ENCODE measurements at places on chromosomes 11 and 22.

DNA sequence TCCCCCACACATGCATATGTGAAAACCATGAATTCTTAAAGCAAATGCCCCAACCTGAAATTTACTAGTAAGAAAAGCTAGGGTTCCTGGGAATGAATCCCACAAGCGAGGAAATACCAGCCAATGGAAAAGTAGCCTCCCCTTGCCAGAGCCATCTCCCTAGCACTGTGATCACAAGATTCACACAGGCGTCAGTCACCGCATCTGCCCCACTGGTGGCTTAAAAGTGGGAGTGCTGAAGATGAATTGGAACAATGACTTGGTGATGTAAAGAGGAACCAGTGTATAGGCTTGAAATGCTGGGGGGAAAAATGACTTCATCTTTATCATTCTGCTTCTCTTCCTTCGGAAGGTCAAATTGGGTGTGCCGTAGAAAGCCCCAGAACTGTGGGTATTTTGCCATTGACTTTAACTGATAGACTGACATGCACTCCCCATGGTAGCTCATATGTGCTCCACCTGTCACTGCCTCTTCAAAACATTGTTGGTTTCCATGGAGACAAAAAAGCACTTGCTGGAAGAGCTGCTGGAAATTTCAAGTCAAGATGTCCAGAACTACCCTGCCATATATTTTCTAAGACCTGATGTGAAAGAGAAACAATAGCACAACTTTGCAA lies 19.2 kb upstream of the ASPHD2 start:
- no peak for DNase-seq

GRCh38 chr22:31569126-31569525 lies 72.8 kb downstream of the SFI1 start:
- DNase-seq: no peak

DNA sequence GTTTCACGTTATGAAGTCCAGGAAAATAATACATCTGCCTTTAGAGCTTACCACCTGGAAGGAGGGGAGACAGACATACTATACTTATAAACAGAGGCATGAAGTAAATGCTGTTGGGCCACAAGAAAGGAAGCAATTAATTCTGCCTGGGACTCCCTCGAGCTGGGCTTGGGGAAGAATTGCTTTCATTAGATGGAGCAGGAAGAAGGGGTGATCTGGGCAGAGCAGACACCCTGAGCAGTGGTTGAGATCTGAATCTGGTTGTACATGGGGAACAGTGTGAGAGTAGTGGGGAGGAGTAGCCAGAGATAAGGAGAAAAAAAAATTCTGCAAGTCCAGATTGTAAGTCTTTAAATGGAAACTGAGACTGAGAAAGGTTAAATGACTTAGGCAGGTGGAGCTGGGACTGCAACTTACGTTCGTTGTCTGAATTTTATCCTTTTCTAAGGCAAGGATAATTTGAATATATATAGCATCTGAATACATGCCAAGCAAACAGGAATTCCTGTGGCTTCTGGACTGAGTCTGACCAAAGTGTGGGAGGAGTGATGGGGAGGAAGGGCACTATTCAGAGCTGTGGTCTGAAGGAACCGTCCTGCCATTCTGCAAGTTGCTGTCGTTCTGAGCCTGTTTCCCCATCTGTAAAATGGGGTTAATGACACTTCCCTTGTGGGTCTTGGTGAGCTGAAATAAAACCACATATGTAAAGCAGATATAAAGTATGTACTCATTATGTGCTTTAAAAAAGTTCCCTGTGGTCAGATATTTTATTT lies 7.9 kb downstream of the NCAM1 start:
- DNase-seq: no peak

DNA sequence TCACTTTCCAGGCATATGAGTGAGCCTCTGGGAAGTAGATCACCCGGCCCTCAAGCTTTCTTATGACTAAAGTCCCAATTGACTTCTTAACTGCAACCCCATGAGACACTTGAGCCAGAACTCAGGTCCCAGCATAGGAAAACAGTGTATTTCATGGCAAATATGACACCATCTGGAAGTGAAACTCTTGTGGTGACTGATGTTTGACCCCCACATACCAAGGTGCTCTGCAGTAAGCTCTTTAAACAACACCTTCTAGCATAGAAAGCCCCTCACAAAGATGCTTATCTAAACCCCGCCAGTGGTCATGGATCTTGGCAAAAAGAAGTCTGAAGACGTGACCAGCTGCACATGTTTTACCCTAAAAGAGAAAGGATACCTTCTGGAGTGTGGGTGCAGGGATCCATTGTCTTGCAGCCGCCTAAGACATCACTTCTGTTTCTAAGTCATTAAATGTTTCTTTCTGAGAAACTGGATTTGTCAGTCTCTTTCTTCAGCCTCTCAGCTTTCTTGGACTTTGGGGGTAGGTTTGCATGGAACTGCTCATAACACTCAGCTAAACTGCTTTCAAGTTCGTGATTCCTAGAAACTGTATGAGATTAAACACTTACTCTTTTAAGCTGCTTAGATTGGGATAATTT lies 7.4 kb upstream of the PELI3 start:
- DNase-seq: no peak

GRCh38 chr11:17594686-17595192 lies 47.7 kb downstream of the OTOG start:
- no peak for DNase-seq

DNA sequence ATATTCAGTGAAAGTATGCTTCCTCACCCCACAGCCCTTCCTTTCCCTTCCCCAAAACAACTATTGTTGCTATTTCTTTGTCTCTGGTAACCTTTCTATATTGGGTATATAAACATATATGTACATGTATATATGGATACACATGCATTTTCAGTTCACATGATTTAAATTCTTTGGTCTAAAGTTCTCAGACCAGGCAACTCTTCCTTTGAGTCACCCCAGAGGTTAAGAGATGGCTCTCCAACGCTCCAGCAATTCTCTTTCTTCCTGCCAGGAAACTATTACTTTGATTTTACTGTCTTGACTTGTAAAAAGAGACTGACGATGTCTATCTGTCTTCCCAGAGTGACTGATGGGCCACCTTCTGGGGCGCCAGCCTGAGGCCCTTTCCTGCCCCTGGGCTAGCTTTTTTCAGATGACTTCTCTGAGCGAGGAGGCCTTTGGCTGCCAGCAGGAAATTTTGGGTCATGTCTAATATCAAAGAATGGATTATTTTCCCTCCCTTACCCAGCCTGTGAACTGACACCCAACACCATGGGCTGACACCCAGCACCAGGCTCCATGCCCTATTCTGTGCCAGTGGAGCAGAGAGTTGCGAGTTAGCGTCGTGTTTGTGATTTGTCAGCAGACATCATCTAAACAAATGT lies 14.4 kb upstream of the ST3GAL4 start:
- DNase-seq: no peak

DNA sequence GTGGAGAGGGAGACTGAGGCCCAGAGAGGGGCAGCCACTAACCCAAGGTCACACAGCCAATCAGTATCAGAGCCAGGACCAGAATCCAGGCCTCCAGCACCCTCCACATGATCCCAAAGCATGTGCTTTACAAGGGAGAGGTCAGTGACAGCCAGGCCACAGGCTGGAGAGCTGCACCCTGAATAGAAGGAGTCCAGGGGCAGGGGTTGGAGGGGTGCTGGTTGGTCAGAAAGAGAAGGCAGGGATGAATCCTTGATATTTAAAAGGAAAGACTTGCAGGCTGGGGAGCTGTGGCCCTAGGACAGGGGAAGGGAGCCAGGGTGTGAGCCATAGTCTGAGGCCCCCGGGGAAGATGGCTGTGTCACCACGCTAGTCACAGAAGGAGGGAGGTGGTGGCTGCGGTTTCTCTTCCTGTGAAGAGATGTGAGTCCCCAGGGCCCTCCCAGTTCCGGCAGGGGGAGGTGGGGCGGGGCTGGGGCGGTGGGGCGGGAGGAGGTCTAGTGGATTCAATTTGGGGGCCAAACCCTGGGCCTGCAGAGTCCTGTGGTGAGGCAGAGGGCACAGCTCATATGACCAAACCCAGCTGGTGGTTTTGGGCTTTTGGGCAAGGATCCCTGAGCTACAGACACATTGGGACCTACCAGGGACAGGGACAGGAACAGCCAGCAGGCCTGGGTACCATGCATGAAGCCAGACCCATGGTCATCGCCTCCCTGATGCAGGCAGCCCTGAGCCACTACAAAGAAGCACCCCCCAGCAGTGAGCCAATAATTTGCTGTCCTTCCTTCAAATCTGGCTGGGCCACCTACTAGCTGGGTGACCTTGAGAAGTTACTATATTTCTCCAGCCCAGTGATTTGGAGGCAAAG lies 14.0 kb downstream of the RAC2 start:
- DNase-seq: peak; percentile 58

DNA sequence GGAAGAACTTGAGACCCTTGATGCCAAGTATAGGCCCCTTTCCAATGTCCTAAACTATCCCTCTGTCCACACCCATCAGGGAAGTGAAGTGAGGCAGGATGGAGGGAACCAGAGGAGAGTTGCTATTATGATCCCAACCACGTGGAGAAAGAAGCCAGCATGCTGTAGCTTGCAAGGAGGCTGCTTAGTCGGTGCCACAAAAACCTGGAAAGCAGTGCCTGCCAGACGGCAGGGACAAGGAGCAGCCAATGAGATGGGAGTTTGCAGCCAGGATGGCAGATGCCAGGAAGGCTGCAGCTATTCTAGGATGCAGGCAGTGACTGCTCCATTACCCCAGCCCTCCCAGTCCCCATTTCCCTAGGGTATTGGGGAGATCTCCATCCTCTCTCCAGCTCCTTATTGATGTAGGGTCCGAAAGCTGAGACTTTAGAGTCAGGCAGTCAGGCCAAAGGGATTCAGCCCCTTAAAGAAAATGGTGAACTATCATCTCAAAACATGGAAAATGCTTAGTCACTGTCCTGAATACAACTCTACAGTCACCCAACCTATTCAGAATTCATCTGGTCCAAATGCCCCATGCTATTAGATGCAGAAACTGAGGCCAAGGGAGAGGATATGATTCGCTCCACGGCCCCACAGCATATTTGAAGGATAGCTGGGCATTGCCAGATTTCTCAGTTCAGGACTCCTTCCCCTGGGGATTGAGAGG lies 18.4 kb upstream of the LRRC55 start:
- peak; percentile 59 for DNase-seq

GRCh38 chr11:103109818-103110388 lies 677 bp downstream of the DYNC2H1 start:
- DNase-seq: no peak

DNA sequence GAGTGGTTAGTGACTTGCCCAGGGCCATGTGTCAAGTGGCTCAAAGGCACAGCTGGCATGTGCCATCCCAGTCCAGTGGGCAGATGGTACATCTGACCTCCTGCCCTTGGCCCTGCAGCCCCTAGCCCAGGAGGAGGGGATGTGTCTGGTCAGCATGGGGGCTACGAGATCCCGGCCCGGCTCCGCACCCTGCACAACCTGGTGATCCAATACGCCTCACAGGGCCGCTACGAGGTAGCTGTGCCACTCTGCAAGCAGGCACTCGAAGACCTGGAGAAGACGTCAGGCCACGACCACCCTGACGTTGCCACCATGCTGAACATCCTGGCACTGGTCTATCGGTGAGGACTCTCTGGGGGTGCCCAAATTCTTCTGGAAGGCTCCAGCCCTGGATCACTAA lies 5.7 kb upstream of the RAB1B start:
- no peak for DNase-seq

- DNase-seq: no peak
These were observed 50.7 kb downstream of the ZNRF3 start for GRCh38 chr22:28934026-28934425.

DNA sequence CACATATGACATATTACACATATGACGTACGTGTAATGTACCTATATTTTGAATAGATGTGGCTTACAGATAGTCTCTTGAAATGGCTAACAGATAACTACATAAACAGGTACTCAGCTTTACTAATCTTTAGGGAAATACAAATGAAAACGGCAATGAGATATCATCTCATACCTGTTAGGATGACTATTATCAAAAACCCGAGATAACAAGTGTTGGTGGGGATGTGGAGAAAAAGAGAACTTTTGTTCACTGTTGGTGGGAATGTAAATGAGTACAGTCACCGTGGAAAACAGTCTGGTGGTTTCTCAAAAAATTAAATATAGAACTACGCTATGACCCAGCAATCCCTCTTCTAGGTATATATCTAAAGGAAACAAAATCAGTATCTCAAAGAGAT lies 247.6 kb downstream of the ETS1 start:
- DNase-seq: no peak

DNA sequence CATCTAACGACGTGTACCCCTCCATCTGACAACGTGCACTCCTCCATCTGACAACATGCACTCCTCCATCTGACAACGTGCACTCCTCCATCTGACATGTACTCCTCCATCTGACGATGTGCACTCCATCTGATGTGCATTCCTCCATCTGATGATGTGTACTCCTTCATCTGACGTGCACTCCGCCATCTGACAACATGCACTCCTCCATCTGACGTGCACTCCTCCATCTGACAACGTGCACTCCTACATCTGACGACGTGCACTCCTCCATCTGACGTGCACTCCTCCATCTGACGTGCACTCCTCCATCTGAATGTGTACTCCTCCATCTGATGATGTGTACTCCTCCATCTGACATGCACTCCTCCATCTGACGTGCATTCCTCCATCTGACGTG lies 8.0 kb upstream of the IL17REL start:
- DNase-seq: no peak

- DNase-seq: no peak
These were observed 72.0 kb downstream of the RPUSD4 start for GRCh38 chr11:126139111-126140091.

GRCh38 chr11:2837096-2837601 lies 48.4 kb downstream of the CDKN1C start:
- peak; percentile 10 for DNase-seq

DNA sequence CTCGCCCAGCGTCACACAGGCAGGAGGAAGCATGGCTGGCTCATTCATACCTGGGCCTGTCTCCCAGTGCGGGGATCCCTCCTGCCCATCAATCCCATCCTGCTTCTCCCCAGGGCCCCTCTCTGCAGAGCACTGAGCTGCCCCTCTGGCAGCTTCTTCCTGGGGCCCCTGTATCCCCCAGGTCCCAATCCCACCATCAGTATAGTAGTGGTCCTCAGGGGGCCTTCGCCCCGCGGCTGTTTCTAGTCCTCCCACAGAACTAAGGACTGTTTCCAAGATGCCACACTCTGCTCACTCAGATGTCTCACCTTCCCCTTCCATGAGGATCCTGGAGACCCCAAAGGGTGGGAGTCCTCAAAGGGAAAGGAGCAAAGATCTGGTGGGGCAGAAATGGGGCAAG lies 97.6 kb downstream of the PDE2A start:
- no peak for DNase-seq

DNA sequence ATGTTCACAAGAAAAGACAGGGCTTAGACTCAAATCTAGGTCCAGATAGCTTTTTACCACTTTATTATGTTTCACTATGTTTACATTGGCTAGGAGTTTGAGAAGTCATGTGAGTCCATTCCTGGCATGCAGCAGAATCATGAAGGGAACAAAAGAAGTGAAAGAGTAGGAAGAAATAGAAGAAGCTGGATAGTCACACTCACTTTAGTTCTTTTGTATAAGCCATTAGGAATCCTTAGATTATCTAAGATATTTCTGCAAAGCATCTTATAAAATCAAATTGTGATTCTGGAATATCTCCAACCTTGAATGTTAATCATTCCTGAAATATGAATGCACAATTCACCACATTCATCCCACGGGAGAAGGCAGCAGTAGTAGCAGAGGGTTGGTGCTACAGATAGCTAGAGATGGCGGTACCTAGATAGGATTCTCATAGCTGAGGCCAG lies 31.9 kb downstream of the MAML2 start:
- peak; percentile 49 for DNase-seq
